ENCODE measurements at places on chromosomes 7 and 10.
A peak's percentile ranks its signal among the peaks of the same experiment; 100 is the strongest.

DNA sequence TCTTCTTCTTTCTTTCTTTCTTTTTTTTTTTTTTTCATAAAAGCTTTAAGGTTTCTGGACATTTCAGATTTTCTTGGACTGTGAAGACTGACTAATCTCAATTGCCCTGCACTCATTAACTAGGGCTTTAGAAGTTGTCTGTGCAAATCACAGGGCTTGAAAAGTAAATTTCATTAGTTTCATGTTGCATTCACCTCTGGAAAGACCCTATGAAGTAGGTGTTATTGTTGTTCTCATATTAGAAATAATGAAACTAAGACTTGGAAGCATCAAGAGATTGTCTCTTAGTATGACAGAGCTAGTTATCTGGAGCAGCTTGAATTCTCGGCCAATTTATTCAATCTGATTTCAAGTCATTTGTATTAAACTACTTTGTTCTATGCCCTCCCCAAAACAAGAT, 28.2 kb upstream of the SEMA3D start:
- no peaks in the 10 kb centered on the region for H3K4me1 ChIP-seq
- no peaks in the 10 kb centered on the region for H3K36me3 ChIP-seq
- no peak for DNase-seq
- no peak overlapping the region for H3K27ac ChIP-seq

- peaks cover 14% of the 10 kb centered on the region for H3K27me3 ChIP-seq
- no peak overlapping the region for H3K27ac ChIP-seq
- DNase-seq = no peak
- H3K36me3 ChIP-seq = no peaks in the 10 kb centered on the region
- H3K4me3 ChIP-seq = no peak overlapping the region
- peaks cover 25% of the 10 kb centered on the region for H3K4me1 ChIP-seq
Observed at GRCh38 chr10:71562181-71562580, 157.4 kb downstream of the C10orf105 start.

- no peak overlapping the region for H3K4me3 ChIP-seq
- peaks cover 8% of the 10 kb centered on the region for H3K4me1 ChIP-seq
- H3K36me3 ChIP-seq = no peaks in the 10 kb centered on the region
- H3K27ac ChIP-seq = no peak overlapping the region
Observed at GRCh38 chr10:98694883-98695282, 248.1 kb upstream of the HPS1 start.

GRCh38 chr10:97812696-97813095, 36.9 kb upstream of the GOLGA7B start:
- H3K36me3 ChIP-seq = no peaks in the 10 kb centered on the region
- no peak for DNase-seq
- no peak overlapping the region for H3K4me3 ChIP-seq
- H3K27ac ChIP-seq = no peak overlapping the region
- H3K4me1 ChIP-seq = no peaks in the 10 kb centered on the region

- peak within 1 kb of the TSS; percentile 83 for H3K27ac ChIP-seq
- H3K4me3 ChIP-seq = peak within 1 kb of the TSS; percentile 98
Observed at GRCh38 chr10:104254493-104255310, at the start of gene GSTO1. Gene GSTO1, plus strand, starts transcription at chr10:104254892. Its CDS starts 37 bp downstream, at chr10:104254929.

DNA sequence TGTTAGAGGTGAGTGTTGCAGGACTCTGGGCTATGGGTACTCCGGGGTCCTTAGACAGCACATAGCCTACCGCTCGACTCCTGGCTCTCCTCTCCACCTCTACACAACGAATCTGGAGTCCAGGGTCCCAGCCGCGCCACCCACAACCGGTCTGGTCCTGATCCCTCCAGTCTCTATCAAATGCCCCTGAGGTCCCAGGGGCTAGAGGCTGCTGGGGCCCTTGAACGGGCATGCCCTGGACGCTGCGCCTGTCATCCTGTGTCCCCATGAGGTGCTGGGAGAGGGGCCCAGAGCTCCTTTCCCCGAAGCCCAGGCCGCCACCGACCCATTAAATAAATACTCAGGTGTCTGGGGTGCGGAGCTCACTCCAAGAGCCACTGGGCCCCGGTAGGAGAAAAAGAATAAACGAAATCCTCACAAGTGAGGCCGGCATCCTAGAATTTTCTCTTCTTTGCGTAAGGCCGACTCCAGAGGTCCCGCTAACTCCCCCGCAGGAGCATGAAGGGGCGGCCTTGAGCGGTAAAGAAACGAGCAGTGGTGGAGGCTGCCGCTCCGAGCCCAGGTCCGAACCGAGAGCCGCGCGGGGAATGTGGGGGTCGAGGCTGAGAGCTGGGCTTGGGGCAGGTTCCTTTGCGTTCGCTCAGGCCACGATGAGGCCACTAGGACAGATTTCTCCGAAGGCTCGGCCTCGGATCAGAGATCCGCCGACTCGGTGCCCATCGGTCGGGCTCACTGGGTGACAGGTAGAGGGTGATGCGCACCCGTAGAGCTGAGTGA, 166.7 kb downstream of the NRF1 start:
- no peaks in the 10 kb centered on the region for H3K36me3 ChIP-seq
- H3K27me3 ChIP-seq = peaks cover 58% of the 10 kb centered on the region

GRCh38 chr7:5143935-5144903, 45.8 kb upstream of the WIPI2 start:
- no peak overlapping the region for H3K27ac ChIP-seq
- H3K4me1 ChIP-seq = no peaks in the 10 kb centered on the region
- no peaks in the 10 kb centered on the region for H3K27me3 ChIP-seq
- H3K36me3 ChIP-seq = no peaks in the 10 kb centered on the region
- no peak overlapping the region for H3K4me3 ChIP-seq

- H3K36me3 ChIP-seq = no peaks in the 10 kb centered on the region
- peaks cover 4% of the 10 kb centered on the region for H3K4me1 ChIP-seq
- DNase-seq = no peak
- no peak overlapping the region for H3K4me3 ChIP-seq
- no peaks in the 10 kb centered on the region for H3K27me3 ChIP-seq
Observed at GRCh38 chr10:112369495-112370423, 4.2 kb upstream of the ACSL5 start.

GRCh38 chr7:20284003-20284770, 46.5 kb upstream of the ITGB8 start:
- no peaks in the 10 kb centered on the region for H3K27me3 ChIP-seq
- no peak overlapping the region for H3K27ac ChIP-seq
- H3K4me3 ChIP-seq = no peak overlapping the region
- DNase-seq = no peak

- no peaks in the 10 kb centered on the region for H3K4me1 ChIP-seq
- H3K4me3 ChIP-seq = no peak overlapping the region
- peaks cover 9% of the 10 kb centered on the region for H3K27me3 ChIP-seq
- H3K36me3 ChIP-seq = no peaks in the 10 kb centered on the region
- no peak for DNase-seq
Observed at GRCh38 chr7:142539901-142540300, 209.4 kb upstream of the PRSS1 start.

Data from type B pancreatic cell (in vitro differentiated cells).